Cortex of kidney (tissue), 1 donor: ENCODE measurements at places on chromosomes 2 and 18.

DNA sequence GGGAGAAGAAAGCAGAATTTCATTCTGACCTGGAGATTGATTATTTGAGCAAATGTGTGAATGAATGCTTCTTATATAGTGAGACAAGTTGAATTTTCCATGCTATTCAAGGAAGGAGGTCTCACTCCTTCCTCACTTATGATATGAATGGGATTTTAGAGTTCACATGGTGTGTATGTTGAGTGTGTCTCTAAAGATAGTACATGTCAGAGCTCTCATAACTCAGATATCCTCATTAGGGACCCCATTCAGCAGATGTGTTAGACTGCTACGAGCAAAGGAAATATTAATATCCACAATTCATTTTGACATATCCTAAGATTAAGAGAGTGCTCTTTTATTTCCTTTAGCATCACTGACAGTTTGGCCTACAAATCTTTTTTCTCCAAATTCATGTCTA is 368.5 kb downstream of the ARHGAP15 start:
- DNase-seq, result no peak

DNA sequence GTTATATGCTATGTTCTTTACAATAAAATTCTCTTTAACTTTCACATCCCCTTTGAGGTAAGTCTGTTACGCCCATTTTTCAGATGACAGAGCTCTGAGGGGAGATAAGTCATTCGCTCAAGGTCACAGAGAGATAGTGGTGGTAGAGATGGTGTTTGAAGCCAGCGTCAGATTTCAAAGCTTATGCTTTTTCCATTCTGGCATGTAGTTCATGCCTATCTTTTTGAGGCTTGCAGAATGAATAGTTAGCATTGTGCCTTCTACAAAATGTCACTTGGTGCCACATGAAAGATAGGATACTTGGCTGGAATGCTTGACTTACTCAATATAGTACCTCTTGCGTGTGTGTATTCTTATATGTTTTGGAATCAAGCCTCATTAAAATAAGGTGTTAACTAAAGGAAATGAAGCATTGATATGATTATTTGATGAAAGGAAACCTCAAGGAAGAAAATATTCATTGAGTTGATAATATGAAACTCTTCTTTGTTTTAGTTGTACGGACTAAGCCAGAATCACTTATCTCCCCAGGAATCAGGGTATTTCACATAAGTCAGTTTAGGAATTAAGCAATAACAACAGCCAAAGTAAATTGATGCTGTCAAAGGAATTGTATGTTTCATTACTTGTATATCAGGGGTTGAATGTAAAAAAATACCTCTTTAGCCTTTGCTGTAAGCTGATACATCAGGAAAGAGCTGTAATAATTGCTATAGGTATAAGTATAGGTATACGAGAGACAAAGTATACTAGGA is 15.5 kb downstream of the SPATS2L start:
- DNase-seq, result no peak

GRCh38 chr2:42105330-42106256 is 57.8 kb downstream of the PKDCC start:
- no peak for DNase-seq

DNA sequence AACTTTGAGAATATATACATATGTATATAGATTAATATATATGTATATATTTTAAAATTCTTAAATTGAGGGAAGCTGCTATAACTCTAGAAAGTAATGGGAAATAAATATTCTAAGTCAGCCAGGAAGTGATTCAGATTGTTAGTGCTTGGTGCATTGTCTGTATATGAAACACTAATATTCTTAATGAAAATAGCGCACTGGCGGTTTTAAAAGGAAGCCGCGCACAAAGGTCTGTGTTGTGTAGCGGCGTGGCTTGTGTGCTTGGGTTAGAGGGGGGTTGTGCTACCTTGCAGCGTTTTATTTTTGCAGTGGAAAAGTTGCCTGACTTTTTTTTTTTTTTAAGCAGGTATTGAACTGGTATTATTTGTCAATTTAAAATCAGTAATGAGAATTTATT is 11.3 kb downstream of the TSHZ1 start:
- DNase-seq, result no peak

- DNase-seq, result no peak
Observed at GRCh38 chr18:75400366-75400765, 27.1 kb downstream of the SMIM21 start.

DNA sequence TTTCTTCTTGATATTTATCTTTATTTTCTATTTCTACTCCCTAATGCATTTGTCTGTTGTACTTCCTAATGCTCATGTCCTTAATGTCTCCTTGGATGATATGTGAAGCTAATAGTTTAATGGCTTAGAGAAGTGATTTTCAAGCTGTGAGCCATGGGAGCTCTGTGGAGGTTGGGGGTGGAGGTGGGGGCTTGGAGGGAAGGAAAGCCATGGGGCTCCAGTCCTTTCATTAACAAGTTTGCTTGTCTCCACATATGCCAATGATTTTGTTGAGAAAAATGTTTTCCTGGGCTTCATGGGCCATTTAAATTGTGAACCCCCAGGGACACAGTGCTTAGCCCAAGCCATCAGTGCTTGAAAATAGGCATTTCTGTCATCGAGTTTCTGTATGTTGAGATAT is 264.1 kb downstream of the SCG2 start:
- DNase-seq, result no peak

DNA sequence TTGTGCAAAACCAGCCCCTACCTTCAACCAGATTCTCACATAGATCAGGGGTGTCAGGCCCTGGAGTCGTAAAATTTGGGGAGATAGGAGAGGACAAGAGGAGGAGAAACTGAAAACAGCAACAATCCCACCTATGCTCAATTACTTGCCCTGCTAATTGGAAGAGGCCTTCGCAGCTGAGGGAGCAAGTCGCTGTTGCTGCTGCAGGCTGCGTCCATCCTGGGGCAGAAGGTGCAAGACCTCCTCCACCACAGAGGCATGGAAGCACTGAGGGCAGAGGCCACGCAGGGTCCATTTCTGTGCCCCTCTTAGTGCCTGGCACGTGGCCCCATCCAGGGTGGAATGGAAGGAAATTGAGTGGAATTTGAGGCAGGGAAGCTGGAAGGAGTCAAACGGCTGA is 36.5 kb downstream of the CNGA3 start:
- DNase-seq, result no peak

DNA sequence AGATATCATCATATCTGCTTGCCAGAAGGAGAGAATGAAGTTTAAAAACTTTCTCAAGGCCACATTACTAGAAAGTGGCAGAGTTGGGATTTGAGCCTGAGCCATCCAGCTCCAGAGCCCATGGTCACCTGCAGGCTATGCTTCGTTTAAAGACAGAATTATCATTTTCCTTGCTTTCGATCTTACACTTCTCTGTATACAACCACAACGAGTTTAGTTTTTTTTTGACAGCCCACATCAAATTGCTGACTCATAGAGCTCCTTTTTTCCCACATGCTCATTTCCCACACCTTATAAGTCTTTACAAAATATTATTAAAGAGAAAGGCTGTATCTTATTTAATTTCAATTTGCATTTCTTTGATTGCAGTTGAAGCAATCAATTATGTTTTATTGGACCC is 6.5 kb downstream of the PLEK start:
- DNase-seq, result no peak

DNA sequence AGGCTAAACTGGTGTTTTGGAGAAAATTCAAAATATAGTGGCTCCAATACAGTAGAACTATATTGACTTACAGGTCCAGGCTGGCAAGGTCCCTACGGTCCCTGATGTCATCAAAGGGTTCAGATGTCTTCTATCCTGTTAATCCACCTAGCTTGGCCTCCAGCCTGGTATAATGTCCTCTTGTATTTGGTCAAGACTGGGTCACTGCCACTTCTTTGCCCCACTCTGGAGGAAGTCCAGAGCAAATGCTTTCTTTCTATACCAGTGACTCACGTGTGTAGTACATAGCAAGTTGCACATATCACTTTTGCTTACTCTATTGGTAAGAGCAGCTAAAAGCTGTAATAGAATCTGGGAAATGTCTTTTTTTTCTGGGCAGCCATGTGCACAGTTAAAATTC is 80.8 kb downstream of the LCLAT1 start:
- DNase-seq, result no peak

DNA sequence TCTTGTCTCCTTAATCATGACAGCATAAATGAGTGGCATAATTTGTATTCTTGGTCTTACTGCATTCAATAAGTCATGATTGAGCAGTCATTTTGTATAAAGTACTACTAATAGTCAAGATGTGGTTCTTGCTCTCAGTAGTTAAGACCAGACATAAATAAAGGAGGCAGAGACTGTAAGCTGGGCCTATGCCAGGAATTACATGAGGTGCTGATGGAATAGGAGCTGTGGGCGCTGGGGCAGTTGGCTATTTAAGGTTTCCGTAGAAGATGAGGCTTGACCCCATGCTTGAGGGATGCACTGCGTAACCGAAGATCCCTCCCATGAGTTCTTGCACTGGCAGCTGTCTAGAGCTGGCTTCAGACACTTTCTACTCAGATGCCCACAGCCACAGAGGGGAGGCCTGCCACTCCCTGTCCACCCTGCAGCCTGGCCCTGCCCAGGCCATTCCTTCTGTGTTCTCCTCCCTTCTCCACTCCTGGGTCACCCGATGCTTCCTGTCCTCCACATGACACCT is 150.9 kb upstream of the REV1 start:
- DNase-seq, result no peak
